SJCRH30 (cell line): ENCODE measurements at places on chromosomes 2 and 18. TPM values are rescaled to one million over a fixed set of nuclear protein-coding genes. Genes with fewer than 3 reads are reported as not detected.

The SP140L gene
- 2.9 and 3.7 TPM in 2 replicates for total RNA-seq

The C2orf78 gene
- not detected in 2 replicates for total RNA-seq

- H3K4me1 ChIP-seq: no peaks in the 10 kb centered on the region
- no peak overlapping the region for H3K4me3 ChIP-seq
- no peak for DNase-seq
- H3K27me3 ChIP-seq: no peaks in the 10 kb centered on the region
These were observed 74.8 kb upstream of the GLS start for GRCh38 chr2:190805843-190806242.

DNA sequence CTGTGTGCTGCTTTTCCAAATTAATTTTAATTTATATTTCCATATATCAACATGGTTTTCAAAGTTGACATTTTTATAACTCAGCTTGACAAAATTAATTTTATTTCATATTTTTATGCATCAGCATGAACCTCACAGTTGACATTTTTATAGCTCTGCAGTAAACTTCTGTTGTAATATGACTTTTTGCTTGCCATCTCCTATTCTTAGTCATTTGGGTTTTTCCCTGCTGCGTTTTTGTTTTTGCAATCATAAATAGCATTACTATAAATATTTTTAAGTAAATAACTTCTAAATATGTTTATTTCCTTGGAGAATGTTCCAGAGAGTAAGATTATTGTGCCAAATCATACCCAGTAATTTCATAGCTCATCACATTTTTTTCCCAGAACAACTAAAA is 21.0 kb upstream of the L3MBTL4 start:
- DNase-seq: no peak
- H3K4me3 ChIP-seq: no peak overlapping the region
- H3K27ac ChIP-seq: no peak overlapping the region
- no peaks in the 10 kb centered on the region for H3K27me3 ChIP-seq
- no peaks in the 10 kb centered on the region for H3K36me3 ChIP-seq

GRCh38 chr2:70935468-70936164 is at the start of gene ATP6V1B1:
Gene ATP6V1B1, plus strand, starts transcription at chr2:70935900. Its CDS starts 55 bp downstream, at chr2:70935955.
- no peak within 1 kb of the TSS for H3K27ac ChIP-seq
- DNase-seq: no peak
- peaks cover 50% of the 10 kb centered on the region for H3K4me1 ChIP-seq
- H3K27me3 ChIP-seq: no peaks in the 10 kb centered on the region
- H3K4me3 ChIP-seq: no peak within 1 kb of the TSS
- H3K36me3 ChIP-seq: 0 out of 2 replicates have a peak, but pooled peaks cover 2% of the 10 kb centered on the region

- no peaks in the 10 kb centered on the region; the same call in 1 of the 2 replicates for H3K36me3 ChIP-seq
- H3K4me3 ChIP-seq: no peak overlapping the region
- no peak for DNase-seq
- H3K4me1 ChIP-seq: peaks cover 20% of the 10 kb centered on the region
- H3K27ac ChIP-seq: no peak overlapping the region
These were observed 49.2 kb downstream of the CRIM1 start for GRCh38 chr2:36404754-36405153.

DNA sequence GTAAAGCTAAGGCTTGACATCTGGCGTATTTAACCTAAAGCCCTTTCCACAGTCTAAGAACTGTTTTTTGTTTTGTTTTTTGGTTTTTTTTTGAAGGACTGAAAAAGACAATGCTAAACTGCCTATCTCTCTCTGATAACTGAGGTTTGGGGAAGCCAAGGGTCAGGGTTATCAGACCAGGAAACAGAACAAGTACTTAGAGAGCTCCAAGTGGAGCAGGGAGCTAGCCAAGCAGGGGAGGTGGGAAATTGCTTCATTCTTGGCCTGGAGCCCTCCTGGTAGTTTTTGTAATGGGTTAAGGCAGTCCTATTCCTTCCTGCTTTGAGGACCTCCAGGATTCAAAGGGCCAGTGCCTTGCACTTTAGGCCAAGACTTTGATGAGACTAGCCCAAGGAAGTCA is 154.3 kb upstream of the LTBP1 start:
- H3K4me3 ChIP-seq: no peak overlapping the region
- H3K36me3 ChIP-seq: peaks cover 5% of the 10 kb centered on the region
- no peak for DNase-seq
- no peaks in the 10 kb centered on the region for H3K4me1 ChIP-seq
- no peak overlapping the region for H3K27ac ChIP-seq
- no peaks in the 10 kb centered on the region for H3K27me3 ChIP-seq
